SK-N-SH treated with all-trans-retinoic acid at 6 μM for 48 hours (cell line): ENCODE measurements at places on chromosomes 6 and 20.

DNA sequence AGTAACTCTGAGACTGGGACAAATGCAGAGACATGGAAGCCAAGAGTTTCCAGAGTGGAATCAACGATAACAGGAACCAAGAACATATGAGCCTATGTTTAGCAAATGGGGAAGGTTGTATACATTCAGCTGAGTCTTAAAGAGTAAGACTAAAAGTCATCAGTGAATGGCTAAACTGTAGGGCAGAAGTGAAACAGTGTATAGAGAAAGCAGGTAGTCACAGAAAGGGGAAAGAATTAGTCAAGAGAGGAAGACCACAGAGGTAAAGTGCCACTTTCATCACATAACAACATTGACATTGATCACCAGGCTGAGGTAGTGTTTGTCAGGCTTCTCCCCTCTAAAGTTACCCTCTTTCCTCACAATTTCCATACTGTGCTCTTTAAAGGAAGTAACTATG, 306.5 kb upstream of the SPTLC3 start:
- ATAC-seq: no peak

DNA sequence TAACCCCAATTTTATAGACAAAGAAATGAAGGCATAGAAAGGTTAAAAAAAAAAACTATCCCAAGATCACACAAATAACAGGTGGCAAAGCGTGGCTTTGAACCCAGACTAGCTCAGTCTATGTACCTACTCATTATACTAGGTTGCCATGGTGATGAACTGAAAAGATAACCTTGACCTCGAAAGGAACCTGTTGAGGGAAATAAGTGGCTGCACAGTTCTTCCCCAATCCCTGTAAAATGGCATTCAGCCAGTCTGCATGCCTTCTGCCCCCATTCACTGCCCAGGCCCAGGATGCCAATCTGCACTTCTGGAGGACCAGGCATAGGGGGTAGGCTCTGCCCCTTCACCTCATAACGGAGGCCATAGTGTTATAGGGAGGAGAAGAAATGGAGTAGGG, 295.2 kb downstream of the PTPRT start:
- ATAC-seq: no peak

DNA sequence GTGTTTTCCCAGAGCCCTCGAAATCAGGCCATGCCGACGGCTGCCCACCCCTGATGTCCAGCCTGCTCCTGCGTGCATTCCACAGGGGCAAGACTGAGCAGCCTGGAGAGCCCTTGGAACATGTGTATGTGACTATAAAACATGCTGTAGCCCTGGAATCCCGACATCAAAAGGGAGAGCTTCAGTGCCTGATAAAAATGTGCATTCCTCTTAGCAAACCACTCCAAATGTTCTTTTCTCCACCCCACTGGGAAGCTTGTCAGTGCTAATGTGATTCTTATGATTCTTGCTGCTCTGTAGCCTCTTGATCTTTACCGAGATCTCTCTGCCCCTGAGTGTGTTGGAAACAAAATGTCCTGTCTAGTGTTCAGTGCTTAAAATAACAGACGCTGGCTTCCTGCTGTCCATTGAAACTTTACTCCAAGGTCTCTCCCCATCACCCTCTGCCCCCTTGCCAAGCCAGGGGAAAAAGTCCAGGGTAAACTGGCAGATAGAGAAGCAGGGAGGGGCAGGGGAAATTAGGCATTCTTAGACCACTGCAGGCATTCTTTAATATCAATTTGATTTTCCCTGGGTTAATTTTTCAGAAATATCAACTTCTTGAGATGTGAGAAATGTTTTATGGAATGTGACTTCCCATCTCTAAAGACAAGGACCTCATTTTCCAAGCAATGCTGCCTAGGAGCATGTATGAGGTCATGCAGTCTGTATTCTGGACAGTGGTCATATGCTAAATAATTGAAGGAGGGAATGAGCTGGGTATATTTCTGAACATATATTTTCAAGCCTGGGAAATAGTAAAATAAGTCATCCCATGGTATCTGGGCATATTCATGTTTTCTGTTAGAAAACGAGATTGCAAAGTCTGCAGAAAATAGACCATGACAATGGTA, 73.8 kb upstream of the ISM1 start:
- ATAC-seq: no peak

- peak; percentile 88 for ATAC-seq
Observed at GRCh38 chr6:169326067-169326799, 72.6 kb upstream of the THBS2 start.

DNA sequence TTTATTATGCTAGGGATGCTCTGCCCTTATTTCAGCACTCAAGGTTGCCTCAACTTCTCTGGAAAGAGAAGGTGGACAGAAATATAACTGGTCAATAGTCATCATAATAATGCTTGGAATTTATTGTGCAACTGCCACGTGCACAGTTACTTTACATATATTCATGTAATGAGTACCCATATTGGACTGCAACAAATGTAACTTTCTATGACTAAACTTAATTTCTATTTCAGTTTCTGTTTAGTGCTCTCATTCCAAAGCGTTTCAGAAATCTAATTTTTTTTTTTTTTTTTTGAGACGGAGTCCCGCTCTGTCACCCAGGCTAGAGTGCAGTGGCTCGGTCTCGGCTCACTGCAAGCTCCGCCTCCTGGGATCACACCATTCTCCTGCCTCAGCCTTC, 28.3 kb upstream of the CD83 start:
- ATAC-seq: no peak

DNA sequence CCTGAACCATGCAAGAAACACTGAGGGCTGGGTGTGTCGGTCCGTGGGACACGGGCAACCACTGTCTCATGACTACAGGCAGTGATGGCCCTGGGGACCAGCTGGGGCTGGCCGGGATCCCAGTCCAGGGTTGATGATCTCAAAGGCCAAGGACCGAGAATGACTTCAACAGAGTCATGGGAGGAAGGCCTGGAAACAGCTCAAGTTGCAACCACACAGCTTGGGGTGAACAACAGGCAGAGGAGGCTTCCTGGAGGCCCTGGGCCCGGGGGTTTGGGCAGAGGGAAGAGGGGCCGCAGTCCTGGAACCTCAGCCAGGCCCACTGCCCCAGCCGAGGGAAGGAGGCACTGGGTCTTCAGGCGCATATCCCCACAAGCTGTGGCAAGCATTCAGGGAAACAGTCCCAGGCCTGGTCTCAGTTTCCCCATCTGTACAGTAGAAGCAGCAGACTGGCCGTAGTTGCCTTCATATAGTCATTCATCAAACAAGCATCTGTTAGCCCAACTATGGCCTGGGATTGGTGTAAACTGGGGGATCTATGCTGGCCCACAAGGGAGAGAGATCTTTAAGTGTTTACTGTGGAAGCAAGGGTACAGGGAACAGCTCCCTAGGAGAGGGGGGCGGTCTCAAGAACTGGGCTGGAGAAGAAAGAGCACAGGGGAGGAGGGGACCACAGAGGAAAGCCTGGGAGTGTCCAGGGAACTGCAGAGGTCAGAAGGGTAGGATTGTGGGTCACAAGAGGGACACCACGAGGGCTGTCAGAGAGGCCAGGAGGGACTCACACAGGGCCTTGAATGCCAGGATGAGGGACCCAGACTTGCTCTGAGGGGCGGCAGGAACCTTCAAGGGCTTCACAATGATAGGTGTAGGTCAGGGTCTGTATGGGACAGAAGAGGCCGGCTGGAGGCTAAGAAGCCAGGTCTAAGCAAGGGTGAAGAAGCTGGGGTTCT, 2.1 kb downstream of the MYL9 start:
- no peak; the same call in 1 of the 3 replicates for ATAC-seq

DNA sequence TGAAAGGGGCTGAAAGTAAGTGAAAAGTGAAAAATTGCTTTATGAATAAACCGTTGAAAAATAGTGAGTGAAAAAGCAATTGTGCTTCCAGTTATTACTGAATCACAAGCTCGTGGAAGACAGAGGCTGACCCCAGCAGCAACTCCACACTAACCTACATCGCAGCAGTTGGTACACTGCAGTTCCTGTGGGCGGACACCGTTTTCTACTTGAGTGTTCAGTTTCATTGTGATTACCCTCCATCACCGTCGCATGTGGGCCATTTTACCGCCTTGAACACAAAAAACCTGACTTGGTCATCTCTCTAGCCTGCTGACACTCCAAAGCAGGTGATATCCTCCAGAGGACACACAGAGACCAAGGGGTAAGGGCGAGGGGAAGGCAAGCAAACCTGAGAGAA, 28.4 kb downstream of the PRDM1 start:
- ATAC-seq: no peak

GRCh38 chr6:110476046-110476849, at the start of gene SLC22A16:
SLC22A16 (minus strand) TSS chr6:110476613; CDS start chr6:110476574, 39 bp downstream.
- ATAC-seq: peak; percentile 83

- no peak for ATAC-seq
Observed at GRCh38 chr6:132687306-132687705, 26.5 kb downstream of the VNN1 start.

DNA sequence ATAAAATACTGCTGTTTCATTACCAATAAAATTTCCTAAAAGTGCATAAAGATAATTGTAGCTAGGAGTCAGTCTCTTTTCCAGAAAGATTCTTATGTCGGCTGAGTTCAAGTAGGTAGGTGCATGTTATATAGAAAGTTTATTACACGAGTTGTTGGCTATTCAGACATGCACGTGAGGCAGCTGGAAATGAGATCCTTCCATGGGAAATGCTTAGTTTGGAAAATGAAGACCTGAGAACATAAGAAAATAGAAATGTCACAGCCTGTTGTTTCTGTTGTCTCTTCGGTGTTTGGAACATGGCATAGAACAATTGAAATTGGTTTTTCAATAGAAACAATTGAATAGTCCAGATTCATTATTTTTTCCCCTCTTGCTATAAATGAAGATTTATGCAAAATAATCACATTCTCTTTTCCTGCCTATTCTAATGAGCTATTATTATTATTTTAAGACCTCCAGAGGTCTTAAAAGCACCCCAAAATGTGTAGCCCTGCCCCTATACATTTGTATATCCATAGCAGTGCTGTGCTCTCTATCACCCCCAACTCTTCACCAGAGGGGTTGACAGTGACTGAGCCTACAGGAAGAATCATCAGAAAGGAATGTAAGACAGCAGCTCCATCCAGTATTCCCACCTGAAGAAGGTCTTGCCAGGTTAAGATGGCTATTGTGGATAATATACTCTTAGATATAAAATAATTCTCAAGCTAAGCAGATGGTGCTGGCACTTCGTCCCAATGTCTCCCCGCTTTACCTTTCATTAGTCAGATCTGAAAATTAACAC, 82.2 kb downstream of the ZDHHC14 start:
- no peak for ATAC-seq

DNA sequence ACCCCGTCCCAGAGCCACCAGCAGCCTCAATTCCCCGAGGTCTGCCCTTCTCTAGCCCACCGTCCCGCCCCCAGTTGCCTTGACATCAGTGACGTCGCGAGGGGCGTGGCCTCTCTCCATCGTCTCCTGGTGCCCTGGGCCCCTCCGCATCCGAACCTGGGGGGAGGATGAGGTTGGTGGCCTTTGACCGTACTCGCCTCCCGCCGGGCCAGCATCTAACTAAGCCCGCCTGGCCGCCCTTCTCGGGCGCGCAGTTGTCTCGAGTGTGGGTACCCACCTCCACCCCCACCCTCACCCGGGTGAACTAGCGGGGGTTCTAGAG, 5.5 kb upstream of the ARMC12 start:
- peak; percentile 66 for ATAC-seq

GRCh38 chr6:165042912-165043311, 266.5 kb downstream of the C6orf118 start:
- ATAC-seq: no peak

DNA sequence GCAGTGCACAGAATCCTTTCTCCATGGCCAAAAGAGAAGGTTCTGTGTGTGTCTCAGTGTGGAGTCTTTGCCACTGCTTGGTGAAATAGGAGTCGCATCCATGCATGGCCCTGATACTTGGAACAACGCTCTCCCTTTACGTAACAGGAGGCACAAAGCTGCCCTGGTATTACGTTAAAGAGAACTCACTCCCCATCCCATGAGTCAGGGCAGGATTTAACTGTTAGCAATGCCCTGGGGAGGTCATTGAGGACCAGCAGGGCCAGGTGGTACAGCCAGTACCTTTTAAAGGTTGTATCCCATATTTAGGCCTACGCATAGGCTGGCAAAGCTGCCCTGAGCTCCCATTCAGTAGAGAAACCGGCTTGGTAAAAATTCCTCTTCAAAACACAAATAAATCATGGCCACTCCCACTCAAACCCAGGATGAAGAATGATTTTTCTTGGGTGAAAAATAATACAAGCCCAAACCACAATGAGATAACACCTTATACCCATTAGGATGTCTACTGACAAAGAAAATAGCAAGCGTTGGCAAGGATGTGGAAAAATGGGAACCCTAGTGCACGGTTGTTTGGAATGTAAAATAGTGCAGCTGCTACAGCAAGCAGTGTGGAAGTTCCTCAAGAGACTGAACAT, 37.1 kb downstream of the MYLK4 start:
- no peak for ATAC-seq

GRCh38 chr20:40464731-40465208, 224.3 kb downstream of the MAFB start:
- ATAC-seq: no peak

DNA sequence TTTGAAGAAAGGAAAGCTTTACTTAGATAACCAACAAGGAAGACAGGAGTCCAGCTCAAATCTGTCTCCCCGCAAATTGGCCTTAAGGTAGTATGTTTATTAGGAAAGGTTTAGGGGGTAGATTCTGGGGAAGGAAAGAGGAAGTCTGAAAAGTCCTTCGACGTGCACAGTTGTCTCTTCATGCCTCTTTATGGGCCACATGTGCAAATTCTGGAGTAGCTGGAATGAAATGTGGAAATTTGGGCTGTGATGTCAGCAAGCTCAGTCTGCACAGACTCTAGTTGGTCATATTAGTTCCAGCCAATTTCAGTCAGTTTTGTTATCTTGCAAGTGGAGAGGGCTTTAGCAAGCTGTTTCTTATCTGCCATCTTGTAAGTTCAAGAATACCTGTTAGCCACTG, 50.1 kb downstream of the NUP153 start:
- ATAC-seq: no peak

- no peak for ATAC-seq
Observed at GRCh38 chr6:14546036-14546435, 428.5 kb downstream of the CD83 start.

DNA sequence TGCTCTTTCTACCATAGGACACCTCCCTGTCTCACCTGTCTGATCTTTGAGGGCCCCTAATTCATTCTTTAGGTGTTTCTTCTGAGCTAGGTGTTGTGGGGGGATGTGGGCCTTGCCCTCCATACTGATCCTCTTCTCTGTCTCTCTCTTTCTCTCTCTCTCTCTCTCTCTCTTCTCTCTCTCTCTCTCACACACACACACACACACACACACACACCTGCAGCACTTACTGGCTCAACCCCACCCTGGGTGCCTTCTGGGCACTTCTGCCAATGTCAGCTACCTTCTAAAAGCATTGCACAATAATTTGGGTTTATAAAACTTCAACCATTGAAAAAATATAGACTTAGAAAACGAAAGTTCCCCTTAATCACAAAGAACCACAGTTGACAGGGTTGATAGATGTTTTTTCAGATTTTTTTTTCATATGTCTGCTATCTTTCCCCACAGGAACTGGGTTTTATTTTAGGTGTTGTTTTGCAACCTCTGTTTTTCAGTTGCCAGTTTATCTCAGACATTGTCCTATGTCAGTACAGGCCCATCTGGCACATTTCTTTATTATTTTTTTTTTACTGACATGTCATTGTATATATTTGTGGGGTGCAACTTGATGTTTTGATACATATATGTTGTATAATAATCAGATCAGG, 28.1 kb downstream of the PKIG start:
- peak; percentile 14; the same call in 2 of the 3 replicates for ATAC-seq

GRCh38 chr20:43666376-43667328, at the start of gene MYBL2:
MYBL2 (plus strand) TSS chr20:43667114; CDS start chr20:43667284, 170 bp downstream.
- peak; percentile 91 for ATAC-seq

GRCh38 chr6:148835920-148836441, 89.2 kb downstream of the UST start:
- peak; percentile 51 for ATAC-seq
